ENCODE measurements at places on chromosomes 3 and 15.
A peak's percentile ranks its signal among the peaks of the same experiment; 100 is the strongest.

DNA sequence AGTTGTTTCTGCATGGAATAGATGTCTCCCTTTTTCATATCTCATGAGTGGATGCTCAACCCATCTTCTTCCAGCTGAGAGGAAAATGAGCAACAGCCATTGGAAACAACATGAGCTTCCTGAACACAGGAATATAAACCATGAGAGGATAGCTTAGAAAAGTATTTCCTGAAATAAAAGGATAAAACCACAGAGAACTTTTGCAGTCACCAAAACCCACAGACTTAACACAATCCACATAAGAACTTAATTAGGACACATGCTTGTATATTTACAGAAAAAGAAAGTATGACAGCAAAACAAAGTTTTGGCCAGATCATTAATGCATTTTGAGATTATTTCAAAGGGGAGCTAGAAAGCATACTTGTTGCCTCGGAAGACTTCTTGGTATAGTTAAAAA is 180.5 kb upstream of the RASGRP1 start:
- DNase-seq, result peak; percentile 8

- no peak for DNase-seq
These were observed 298.3 kb downstream of the LPP start for GRCh38 chr3:188452158-188452772.

DNA sequence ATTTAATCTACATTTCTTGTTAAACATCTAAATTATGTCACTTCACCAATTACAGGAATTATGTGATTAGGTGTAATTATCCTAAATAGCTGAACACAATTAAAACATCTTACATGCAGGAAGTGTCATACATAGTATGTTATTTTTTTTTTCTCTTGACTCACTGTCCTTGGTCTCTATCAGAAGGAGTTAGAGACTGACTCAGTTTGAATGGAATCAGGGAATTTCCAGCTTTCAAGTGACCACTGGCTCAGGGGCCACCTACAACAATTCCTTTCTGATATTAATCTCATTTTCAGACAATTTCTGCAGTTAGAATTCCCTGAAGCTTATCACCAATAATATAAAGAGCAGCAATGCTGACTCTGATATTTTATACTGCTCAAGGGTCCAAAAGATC is 400.7 kb downstream of the ROBO1 start:
- DNase-seq, result peak; percentile 21

DNA sequence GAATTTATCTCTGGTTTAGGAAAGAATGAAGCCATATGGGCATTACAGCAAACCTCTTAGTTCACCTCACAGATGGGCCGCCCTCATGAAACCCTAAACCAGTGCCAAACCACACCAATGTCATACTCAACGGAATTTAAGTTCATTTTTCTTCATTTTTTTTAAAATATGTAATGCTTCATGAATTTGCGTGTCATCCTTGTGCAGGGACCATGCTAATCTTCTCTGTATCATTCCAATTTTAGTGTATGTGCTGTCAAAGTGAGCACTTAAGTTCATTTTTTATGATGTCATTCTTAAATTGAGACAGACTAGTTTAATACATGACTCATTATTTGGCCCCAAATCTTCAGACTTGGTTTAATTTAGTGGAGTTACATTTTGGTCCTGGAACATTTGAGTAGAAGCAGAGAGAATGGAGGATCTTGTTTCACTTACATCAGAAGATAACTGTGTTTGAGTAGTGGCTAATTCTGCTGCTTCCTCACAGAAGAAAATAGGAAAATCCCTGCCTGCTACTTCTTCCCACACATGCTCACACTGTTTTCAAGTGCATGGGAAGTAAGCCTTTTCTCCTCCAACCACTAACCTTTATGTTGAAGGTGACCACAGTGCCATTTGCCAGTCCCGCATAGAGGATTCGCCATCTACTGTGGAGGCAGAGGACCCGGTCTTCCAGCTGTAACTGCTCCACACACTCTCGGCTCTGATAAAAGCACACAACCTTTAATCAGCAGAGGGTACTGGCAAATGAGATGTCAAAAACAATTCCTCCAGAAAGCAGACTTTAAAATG is 63.3 kb downstream of the ZNF106 start:
- peak; percentile 85 for DNase-seq

DNA sequence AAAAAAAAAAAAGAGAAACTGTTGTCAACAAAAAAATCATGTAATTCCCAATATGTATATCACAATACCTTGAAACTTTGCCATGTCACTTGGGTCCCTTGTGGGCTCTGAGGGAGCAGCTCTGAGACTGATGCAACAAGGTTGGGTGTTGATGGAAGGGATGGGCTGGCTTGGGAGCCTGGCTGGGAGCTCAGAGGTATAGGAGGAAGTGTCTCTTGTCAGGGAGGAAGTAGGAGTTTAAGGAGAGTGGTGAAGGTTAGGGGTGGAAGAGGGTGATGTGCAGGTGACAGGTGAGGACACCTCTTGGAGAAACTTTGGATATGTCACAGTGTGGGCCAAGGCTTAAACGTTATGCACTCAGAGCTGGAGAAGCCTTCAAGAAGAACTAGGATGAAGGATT is 2.0 kb upstream of the TM6SF1 start:
- DNase-seq, result no peak

All from LHCN-M2 (cell line).